ENCODE measurements at places on chromosomes 12 and 14. TPM values are rescaled to one million over a fixed set of nuclear protein-coding genes. Genes with fewer than 3 reads are reported as not detected.

DNA sequence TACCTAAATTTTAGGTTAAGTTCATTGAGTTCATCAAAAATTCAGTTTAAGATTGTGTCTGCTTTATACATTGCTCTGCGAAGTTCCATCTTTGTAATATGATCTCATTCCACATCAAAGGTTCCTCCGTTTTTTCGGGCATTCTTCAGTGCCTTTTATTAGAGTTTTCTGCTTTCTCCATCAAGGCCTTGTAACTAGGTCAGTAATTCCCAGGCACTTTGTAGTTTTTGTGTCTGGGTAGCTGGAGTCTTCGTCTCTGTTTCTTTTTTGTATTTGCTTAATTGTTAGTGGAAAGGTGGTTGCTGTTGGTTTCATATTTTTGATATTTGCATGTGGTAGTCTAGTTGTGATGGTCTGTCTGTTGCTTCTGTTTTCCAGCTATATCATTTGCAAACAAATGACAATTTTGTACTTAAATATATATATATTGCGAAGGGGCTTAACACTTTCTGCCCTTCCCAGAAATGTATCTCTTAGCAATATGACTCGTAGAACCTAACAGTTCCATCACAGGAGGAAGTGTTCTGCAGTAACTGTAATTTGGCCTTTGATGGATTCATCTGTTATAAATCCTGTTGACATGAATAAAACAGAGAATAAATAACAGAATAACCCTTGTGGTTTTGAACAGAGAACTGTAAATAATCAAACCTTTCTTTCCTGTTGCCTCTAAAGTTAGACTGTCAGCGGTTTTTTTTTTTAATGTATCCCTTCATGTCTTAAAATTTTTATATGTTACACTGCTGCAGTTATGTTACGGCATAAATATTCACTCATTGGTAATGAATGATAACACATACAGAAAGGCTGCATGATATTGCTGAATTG is 88.4 kb upstream of the DYNC1H1 start:
- DNase-seq, result no peak

DNA sequence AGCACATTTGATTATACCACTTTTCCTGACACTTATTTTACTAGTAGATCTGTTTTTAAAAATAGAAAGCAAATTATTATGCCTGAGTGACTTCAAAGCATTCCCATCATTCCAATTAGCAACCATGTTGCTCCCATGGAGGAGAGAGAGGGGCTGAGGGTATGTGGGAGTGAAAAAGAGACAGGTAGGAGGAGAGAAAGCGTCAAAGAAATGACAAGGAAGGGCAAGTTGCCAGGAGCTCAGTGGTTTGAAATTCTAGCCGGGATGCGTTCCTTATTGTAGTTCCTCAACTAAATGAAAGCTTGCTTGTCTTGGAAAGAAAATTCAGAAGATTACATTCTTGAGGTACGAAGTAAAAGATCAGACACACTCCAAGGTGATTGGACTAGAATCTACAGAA is 92.4 kb upstream of the PKP2 start:
- DNase-seq, result no peak

- DNase-seq, result no peak
Measured at GRCh38 chr12:68031881-68032739, 42.9 kb downstream of the IFNG-AS1 start.

DNA sequence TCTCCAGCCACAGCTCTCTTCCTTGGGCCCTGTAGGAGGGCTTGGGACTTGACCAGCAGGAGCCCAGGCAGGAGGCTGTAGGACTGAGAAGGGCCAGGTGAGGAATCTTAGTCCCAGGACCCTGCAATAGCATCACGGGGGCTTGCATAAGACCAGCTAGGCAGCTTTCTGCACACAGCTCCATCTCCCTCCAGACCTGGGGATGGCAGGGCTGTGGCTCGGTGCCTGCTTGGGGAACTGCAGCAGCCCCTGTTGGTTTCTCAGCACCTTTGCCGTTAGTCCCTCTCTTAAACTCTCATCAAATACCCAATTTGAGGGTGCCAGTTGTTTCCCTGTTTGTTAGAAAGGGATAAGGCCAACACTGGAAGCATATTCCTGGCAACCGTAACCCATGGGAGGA is 14.3 kb downstream of the DIO3 start:
- no peak for DNase-seq

- DNase-seq, result peak; percentile 26
Measured at GRCh38 chr12:103571286-103571685, 15.8 kb upstream of the STAB2 start.

DNA sequence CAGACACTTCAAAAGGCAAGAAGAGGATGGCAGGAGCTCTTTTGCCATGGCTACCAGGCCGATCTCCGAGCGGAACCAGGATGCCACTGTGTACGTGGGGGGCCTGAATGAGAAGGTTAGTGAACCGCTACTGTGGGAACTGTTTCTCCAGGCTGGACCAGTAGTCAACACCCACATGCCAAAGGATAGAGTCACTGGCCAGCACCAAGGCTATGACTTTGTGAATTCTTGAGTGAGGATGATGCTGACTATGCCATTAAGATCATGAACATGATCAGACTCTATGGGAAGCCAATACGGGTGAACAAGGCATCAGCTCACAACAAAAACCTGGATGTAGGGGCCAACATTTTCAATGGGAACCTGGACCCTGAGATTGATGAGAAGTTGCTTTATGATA is 9.8 kb downstream of the GARIN2 start:
- DNase-seq, result no peak

- no peak for DNase-seq
Measured at GRCh38 chr12:15787778-15788177, 1.4 kb downstream of the EPS8 start.

DNA sequence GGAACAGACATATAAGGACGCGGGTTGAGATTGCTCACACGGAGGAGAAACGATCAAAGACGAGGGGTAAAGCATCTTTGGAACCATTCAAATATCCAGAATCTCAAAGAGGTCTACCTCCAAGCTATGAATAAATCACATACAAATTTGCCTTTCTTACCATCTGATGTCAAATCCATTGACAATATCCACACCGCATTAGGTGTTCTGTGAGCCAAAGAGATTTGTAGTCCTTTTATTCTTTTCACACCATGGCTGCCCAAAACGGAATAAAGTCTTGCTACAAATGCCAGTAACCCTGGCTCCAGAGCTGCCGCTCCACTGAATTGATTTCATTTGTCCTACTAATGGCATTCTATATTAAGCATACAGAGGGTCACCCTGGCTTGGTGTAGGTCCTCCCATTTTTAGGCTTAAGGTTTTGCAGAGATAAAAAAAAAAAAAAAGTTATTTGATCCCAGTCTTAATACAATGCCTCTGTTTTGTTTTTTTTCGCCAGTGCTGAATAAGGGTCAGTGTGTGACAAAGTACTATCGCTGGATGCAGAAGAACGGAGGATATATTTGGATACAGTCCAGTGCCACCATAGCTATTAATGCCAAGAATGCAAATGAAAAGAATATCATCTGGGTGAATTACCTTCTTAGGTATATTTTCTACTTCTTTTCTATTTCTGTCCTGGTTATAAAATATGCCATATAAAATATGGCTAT is 157.3 kb downstream of the EGLN3 start:
- no peak for DNase-seq

GRCh38 chr12:16303939-16304338 is 26.5 kb upstream of the SLC15A5 start:
- DNase-seq, result no peak

Gene RASSF9
- total RNA-seq, result not detected

Gene REP15
- total RNA-seq, result 0.86 TPM

Data from HCT116 (cell line).